ENCODE measurements at places on chromosomes 16 and 17.
A peak's percentile ranks its signal among the peaks of the same experiment; 100 is the strongest.

DNA sequence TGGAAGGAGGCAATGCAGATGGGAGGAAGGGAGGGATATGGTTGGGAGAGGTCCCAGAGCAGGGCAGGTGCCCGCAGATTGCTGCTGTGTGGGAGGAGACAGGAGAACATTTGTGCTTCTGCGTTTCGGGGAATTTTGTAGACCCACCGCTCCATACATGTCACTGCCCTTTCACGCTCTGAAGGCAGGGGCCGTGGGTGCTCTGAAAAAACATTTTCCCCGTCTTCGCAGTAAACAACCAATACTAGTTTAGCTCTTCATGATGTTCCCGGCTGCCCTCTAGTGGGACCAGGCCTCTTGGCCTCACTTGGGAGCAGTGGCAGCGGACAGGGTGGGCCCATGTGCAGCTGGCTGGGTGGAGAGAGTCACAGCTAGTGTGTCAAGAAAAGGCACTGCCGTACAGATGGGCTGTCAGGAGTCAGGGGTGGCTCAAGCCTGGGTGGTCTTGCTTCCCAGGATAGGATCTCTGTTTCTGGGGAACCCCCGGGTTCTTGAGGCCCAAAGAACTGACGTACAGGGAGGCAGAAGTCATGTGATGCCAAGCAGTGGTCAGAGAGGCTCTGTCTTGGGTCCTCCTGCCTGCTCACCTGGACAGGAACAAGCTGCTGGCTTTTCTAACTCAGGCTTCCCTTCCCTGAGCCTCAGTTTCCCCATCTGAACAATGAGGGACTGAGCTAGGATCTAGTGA lies 46.5 kb upstream of the CPNE2 start:
- DNase-seq: peak; percentile 20

GRCh38 chr17:5600041-5600440 lies 15.7 kb upstream of the NLRP1 start:
- DNase-seq: no peak

DNA sequence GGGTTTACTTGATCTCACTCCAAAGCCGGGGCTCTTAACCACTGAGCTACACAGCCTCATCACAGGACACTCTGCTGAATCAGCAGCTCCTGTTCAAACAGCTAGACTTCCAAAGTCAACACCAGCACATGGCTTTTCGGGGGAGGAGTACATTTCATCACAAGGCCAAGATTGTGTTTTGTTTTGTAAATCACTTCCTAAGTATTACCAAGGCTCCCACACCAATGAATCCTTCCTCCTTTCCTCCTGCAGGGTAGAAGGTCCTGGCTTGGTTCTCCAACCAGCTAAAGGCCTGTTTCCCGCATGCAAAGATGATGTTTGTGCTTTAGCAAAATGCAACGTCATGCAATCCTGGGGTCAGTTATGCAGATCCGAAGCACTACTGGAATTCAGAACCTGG lies 152.5 kb downstream of the XYLT1 start:
- no peak for DNase-seq

- DNase-seq: no peak
Measured at GRCh38 chr17:16273499-16273898, 56.5 kb downstream of the PIGL start.

DNA sequence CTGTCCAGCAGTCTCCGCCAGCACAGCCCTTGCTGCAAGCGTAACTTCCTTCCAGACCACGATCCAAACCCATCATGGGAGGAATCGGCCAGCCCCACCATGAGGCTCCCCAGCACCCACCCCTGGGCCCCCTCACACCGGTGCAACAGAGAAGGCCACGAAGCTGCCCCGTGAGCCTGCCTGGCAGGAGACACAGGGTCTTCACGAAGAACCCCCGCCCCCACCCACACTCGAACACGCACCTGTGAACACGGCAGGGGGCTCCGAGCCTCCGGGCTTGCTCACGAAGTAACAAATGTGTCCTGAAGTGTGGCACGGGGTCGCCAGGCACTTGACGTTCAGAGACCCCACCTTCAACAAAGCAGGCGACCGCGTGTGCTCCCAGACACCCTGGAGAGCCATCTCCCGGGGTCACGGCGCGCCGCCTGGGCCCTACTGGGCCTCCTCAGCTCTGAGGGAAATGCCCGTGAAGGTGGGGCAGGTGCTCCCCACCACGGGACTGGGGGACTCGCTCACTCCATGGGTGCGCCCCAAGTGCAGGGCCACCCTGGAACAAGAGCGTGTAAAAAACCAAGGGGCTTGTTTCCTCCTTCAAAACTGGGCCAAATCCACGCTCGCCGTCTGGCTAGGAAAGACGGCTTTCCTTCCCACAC lies 7.6 kb downstream of the HAGH start:
- DNase-seq: no peak

- DNase-seq: no peak
Measured at GRCh38 chr16:2089706-2090480, 42.1 kb downstream of the TSC2 start.

DNA sequence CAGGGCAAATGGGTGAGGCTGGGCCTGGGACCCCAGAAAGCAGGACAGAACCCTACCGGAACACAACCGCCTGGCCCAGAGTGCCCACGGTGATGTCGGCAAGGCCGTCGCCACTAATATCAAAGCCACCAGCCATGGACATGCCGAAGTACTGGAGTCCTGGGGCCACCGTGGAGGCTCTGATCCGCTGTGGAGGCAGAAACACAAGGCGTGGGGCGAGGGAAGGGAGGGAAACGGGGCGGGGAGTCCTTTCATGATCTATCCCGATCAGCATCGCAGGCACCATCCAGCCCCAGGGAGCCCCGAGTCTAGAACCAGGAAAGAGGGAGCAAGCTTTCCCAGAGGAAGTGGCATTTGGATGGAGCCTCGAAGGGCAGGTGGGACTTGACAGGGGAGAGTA lies 26.6 kb downstream of the HASPIN start:
- no peak for DNase-seq

- DNase-seq: no peak
Measured at GRCh38 chr17:38357486-38358123, 6.0 kb downstream of the SOCS7 start.

DNA sequence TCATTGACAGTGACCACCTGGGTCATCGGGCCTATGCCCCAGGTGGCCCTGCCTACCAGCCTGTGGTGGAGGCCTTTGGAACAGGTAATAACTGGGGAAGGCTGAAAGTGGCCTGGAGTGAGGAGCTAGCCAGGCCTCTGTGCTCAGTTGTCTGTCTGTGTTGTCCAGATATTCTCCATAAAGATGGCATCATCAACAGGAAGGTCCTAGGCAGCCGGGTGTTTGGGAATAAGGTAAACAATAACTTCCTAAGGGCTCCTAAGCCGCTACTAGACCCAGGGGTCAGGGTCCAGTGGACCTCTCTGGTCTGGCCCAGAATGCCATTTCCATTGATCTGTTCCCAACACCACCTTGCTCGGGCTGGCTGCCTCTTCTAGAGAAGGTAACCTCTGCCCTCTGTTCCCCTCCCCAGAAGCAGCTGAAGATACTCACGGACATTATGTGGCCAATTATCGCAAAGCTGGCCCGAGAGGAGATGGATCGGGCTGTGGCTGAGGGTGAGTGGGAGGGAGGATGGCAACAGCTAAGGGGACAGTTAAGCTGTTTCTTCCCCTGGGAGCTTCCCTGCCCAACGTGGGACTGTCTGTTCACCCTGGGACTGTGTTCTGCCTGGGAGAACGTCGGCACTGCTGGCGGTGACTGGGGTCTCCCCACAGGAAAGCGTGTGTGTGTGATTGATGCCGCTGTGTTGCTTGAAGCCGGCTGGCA lies 1.9 kb upstream of the MLX start:
- no peak for DNase-seq

DNA sequence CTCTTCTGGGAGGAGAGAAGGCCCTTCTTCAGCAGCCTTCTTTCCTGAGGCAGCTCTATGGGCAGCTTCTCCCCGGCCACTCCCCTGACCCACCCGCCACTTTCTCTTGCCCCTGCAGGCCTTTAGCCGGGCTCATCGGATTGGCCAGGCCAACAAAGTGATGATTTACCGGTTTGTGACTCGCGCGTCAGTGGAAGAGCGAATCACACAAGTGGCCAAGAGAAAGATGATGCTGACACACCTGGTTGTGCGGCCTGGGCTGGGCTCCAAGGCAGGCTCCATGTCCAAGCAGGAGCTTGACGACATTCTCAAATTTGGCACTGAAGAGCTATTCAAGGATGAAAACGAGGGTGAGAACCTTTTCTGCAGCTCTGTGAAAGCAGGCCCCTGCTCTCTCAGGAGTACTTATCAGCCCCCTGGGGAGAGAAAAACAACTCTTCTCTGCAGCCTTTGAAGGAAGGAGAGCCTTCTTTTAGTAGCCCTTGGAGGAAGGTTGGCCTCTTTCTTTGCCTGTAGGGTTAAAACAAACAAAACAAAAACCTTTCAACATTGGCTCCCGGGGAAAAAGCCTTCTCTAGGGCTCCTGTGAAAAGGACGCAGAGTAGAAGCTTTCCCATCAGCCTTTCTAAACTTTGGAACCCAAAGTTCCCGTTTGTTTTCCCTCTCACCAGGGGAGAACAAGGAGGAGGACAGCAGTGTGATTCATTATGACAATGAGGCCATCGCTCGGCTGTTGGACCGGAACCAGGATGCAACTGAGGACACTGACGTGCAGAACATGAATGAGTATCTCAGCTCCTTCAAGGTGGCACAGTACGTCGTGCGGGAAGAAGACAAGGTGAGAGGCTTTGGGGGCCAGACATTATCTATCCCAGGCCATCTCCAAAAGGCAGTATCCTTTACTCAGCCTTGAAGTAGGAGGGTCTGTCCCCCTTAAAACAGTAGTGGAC lies 12.7 kb downstream of the RNF227 start:
- DNase-seq: no peak

Measured in COR-L47 (cell line).